ENCODE measurements at places on chromosomes 2 and 18.

- no peak for DNase-seq
Measured at GRCh38 chr2:54461261-54461660, 5.1 kb downstream of the SPTBN1 start.

DNA sequence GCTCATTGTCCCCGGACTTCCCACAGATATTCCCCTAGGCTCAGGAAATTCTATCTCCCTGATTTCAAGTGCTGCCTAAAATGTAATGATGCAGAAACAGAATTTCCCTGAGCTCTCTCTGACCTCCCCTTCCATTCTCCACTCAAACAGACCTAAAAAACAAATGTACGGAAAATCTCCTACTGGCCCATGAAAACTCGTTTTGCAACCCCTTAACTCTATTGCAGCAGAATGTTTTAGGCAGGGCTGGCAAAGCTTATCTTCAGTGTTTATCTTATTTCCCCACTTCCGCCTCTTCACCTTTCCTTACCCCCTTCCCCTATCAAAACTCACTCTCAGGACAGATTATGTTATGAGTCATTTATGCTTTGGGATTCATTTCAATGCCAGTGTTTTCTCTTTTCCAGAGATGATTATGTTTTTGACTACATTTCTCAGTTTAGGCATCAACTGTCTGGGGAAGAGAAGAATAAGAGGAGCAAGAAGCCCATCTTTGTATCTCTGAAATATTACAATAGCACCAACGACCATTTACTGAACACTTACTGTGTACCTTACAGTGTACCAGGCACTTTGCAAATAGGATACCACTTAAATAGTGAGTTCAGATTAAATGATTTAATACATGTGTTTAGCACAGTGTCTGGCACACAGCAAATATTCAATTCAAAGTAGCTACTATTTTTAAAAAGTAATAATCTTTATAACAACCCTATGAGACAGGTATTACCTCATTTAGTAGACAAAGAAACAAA lies 53.9 kb upstream of the STPG4 start:
- no peak for DNase-seq

GRCh38 chr2:39435741-39436591 lies 1.1 kb downstream of the MAP4K3 start:
- DNase-seq, result no peak

- peak; percentile 91 for DNase-seq
Measured at GRCh38 chr2:3282056-3282998, 95.3 kb downstream of the EIPR1 start.

GRCh38 chr2:122203523-122203922 lies 448.1 kb downstream of the TSN start:
- DNase-seq, result no peak

DNA sequence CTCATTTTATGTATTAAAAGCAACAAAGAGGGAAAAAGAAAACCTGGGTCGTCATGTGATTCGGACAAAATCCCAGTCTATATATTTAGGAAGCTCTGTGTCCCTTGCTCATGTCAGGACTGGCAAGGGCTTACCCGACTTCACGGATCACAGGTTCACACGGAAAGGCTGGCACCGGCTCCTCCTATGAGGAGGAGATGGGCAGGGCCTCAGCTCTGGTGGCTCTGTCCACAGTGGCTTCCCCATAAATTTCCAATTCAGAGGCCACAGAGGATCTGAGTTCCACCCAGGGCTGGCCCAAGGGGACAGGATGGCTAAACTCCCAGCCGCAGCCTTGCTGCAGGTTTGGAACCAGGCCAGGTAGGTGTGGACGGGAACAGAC lies 186.8 kb downstream of the BCL2 start:
- DNase-seq, result no peak

DNA sequence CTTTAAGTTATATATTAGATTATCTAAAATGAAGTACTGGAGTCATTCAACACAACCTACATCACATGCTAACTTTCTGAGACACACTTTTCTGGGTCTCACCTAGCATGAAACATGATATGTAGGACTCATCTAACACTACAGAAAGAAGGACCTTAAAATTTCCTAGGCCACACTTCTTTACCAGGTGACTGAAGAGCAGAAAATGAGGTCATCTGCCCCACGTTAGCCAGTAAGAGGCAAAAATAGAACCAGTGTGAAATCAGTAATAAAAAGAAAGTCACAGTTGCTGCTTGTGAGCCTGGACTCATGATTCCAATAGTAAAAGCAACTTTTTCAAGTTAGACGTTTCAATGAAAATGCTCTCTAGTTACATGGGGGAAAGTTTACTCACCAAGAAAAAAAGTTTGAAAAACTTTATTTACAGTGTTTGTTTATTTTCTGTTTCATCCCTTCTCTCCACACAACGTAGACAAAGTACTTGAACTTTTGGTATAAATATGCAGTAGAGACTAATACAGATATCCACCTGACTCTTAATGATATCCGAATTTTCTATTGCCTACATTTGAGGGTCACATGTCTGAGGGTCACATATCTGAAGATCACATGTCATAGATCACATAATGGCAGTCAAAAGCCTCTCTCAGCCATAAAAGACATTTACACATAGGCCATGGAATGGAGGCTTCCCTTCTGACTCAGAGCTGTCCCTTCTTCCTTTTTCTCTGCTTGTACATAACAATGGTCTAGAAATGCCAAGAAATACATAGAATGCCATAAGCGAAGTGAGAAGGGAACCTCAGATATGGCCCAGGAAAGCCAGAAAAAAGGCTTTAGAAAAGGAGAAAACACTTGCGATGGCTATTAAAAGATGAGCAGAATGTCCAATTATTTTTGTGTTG lies 362.9 kb downstream of the ZEB2 start:
- DNase-seq, result no peak

- DNase-seq, result no peak
Measured at GRCh38 chr18:7730682-7731081, 163.6 kb downstream of the PTPRM start.

All from BE2C (cell line).